Effector memory CD4-positive, alpha-beta T cell (primary cell): ENCODE measurements at places on chromosomes 4 and X.

DNA sequence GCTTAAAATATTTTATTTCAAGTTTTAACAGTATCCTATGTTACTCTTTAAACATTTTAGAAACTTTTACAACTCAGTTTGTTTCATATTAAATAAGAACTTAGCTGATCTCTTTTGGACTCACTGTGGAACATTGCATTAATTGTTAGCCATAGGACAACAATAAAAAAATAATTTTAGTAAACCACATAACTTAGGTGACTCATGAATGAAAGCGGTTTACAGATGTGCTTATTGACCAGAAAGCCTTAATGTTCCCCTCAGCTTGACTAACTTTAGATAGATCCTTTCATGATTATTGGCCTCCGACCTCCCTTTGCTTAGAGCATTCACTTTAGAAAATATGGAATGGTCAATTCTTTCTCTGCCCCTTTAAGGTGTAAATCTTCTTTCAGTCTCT lies 783.5 kb upstream of the MAGEB2 start:
- no peak for DNase-seq

DNA sequence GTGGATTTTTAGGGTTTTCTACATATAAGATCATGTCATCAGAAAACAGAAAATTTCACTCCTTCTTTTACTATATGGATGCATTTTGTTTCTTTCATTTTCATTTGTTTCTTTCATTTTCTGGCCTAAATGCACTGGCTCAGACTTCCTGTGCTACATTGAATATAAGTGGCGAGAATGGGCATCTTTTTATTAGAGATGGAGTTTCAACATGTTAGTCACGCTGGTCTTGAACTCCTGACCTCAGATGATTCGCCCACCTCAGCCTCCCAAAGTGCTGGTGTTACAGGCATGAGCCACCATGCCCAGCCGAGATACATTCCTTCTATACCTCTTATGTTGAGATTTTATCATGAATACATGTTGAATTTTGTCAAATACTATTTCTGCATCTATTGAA lies 61.8 kb downstream of the BRWD3 start:
- no peak for DNase-seq

DNA sequence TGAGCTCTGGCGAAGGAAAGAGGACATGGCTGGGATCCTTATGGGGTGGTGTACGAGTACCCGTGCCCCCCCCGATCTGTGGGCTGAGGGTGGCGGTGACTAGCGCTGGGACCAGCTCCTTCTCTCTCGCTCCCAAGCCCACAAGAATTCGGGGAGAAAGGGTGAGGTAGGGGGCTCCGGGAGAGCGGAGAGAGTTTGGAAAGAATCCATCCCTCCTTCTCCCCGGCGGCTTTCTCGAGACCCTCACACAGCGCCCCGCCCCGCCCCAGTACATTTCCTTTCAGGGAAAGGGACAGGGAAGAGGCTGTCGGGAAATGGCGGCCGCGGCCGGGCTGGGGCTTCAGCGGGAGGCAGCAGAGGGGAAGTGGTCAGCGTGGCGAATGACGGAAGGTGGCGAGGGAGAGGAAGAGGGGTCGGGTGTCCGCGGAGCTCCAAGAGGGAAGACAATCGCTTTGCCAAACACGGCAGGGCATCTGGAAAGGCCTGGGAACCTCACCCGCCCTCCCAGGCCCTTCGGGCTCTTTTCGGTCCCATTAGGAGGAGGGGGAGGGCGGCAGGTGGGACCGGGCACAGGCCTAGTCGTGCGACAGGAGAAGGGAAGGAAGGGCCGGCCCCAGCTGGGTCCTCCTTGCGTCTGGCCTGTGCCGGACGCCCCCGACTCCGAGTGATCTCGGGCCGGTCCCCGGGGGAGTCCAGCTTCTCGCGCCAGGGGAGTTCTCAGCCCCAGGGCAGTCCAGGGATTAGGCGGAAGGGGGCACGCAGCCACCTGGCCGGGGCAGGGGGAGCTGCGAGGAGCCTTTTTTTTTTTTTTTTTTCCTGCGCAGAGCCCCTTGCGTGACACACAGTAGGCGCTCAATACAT lies 10.2 kb downstream of the HNRNPH2 start:
- peak; percentile 3 for DNase-seq

GRCh38 chrX:153438532-153438931 lies 7.3 kb downstream of the TREX2 start:
- no peak for DNase-seq

- DNase-seq, result no peak
These were observed 158.3 kb downstream of the SLC4A4 start for GRCh38 chr4:71497078-71497477.

DNA sequence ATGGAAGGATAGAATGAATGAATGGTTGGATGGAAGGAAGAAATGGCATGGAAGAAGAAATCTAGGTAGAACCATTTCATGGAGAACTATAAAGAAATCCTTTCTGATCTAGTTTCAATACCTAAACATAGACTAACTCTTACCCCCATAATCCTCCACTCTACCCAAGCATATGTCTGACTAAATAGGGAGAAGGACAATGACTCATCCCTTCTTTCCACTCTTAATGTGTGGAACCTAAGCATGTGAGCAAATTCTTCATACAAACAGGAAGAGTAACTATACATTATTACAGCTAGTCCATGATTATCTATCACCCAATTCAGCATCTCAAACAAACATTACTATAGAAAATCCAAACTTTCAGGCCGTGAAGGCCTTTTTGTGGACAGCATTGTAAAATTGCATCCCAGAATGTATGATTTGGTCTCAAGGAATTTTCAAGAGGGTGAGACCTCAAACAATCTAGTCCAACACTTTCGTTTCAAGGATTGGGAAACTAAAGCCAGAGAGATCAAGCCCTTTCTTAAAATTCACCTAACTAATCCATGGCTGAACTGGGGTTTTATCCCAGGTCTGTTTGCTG lies 11.2 kb downstream of the C1QTNF7 start:
- DNase-seq, result no peak

DNA sequence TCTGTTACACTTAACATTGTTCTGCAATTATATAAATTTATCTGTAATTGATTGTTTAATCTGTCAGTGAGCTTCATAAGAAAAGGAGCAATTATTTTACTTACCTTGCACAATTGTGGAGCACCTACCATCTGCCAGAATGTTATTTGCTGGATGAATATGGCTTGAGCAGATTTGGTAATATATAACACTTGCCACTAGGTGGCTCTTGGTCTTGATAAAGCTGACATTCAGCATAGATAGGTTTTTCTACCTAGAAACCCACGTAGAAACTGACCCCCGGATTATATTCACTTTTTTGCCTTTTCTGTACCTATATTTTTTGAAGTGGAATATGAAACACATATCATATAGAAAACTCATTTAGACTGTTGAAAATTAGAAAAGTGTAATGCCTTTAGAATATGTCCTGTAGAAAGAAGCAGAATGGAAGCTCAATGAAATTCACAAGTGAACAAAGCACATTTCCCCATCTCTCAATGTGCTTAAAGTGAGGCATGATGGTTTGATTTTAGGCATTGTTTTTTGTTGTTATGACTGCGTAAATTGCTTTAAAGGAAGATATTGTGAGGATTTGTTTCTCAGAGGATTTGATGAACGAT lies 9.5 kb downstream of the RBPJ start:
- DNase-seq, result no peak

- DNase-seq, result no peak
These were observed 224.3 kb downstream of the DCLK2 start for GRCh38 chr4:150302553-150302952.

GRCh38 chr4:110062166-110062565 lies 136.2 kb downstream of the ELOVL6 start:
- no peak for DNase-seq

GRCh38 chr4:105894660-105895582 lies at the start of gene NPNT:
Gene NPNT, plus strand, starts transcription at chr4:105895471. Its CDS starts 182 bp downstream, at chr4:105895653.
- no peak for DNase-seq

- no peak for DNase-seq
These were observed 58.0 kb downstream of the RHOH start for GRCh38 chr4:40254608-40255392.

GRCh38 chr4:70754990-70755688 lies 33.4 kb downstream of the RUFY3 start:
- no peak for DNase-seq

DNA sequence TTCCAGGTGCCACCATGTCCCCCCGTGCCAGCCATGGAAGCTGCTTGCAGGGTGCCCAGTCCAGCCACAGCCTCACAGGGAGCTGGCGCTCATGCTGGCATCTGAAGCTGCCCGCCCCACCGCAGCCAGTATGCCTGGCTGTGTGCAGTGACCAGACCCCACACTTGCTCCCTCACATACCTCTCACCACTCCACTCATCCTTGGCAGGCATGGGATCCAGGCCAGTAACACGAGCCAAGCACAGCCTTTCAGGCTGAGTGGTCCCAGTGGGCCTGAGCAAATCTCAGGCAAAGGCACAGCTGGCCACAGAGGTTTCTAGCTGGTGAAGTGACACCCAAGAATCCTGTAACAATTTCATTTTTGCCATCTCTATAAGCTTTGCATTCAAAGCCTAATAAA lies 48.4 kb upstream of the SEC24B start:
- DNase-seq, result no peak

GRCh38 chrX:12309040-12309743 lies 170.9 kb downstream of the FRMPD4 start:
- no peak for DNase-seq

DNA sequence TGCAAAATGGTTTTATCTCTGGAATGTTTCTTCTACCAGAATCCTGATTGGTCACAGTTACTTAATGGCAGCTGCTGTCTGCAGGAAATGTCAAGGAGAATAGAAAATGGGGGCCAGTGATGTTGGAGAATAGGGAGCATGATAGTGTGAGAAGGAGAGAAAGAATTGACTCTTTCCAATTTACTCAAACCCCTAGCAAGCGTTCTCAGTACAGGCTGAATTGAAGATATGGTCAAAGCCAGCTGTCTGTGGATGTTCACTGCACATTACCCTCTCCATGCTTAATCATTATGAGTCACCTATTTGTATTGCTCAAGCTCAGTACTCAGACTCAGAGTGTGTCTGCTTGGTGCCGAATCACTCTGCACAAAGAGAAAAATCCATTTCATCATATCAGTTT lies 57.8 kb upstream of the FAM47B start:
- DNase-seq, result no peak

DNA sequence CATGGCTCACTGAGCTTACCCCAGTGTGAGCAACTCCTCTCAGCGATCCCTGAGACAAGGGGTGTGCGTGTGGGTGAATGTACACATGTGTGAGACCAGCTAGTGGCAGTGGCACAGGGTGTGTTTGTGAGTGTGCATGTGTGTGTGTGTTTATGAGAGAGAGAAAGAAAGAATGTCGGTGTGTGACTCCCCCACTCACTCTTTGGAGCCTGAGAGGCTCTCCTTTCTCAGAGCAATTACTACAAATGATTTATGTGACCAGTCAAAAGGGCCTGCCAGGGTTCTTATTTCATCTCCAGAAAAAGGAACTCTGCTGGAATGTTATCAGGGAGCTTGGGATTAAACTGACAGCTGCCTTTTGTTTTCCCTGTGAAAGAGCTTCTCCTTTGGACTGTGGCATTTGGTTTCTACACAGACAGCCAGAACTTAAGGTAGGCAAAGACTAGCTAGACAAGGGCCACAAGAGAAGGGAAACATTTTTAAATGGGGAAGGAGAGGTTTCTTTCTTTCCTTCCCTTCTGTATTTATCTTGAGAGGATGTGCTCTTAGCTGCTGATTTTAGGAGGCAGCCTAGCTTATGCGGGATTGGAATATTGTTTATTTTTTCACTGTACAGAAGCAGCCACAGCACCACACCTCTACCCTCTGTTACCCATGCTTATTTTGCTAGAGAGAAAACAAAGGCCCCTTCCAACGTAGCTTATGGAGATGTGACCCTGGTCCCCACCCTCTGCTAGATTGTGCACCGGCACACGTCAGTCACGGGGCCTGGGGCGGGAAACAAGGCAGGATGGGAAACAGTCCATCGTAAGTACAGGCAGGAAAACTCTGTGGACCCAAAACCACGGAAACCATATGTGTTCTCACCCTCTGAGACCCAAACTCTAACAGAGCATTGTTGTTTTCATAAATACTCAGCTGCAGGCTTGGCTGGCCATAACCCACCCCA lies 143.5 kb downstream of the MGST2 start:
- DNase-seq, result no peak

GRCh38 chr4:164379694-164380093 lies 374.2 kb upstream of the SMIM31 start:
- DNase-seq, result no peak

- no peak for DNase-seq
These were observed 368.9 kb downstream of the SLITRK2 start for GRCh38 chrX:146186540-146186939.

DNA sequence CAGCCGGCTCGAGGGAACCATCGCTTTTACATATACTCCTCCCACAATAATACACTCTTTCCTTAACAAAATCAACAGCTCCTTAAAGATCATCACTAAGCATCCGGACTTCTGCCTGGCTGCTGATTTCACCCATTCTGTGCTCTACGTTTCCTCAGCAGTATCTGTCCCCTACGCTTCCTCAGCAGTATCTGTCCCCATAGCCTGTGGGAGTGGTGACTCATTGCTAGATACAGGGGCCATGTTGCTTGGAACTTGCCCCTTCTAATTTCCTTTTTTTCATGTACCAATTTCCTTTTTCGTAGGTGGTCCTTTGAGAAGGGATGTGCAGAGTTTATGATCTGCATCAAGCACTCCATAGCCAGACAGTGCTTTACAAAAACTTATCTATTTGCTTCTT lies 18.6 kb downstream of the MAP3K15 start:
- DNase-seq, result no peak

DNA sequence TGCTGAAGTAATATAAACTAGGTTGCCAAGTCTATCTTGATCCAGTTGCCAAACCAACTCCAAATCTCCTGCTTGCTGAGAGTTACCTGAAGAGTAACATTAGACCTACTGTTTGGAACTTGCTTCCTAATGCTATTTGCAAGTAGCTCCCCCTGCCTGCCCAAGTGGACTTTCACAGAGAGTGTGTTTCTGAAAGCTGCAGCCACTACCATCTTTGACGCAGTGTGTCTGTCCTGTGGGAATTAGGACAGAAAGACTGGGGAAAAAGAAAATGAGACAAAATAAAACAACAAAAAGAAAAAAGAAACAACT lies 195.0 kb upstream of the HS3ST1 start:
- no peak for DNase-seq

GRCh38 chr4:4667622-4668081 lies 125.8 kb upstream of the STX18 start:
- no peak for DNase-seq

- DNase-seq, result no peak
These were observed 43.1 kb downstream of the ATP11C start for GRCh38 chrX:139889760-139890159.

DNA sequence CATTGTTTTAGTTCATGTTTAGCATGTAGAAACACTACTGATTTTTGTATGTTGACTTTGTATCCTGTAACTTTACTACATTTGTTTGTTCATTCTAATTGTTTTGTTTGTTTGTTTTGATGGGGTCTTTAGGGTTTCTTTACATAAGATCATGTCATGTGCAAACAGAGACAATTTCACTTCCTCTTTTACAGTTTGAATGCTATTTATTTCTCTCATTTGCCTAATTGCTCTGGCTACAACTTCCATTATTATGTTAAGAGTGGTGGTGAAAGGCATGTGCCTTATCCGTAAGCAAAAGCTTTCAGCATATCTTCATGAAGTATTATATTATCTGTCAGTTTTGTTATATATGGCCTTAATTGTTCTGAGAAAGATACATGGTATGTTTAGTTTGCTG lies 571.1 kb downstream of the PCDH7 start:
- DNase-seq, result no peak
